ENCODE measurements at places on chromosomes 2 and 18. TPM values are rescaled to one million over a fixed set of nuclear protein-coding genes. Genes with fewer than 3 reads are reported as not detected.

The C1GALT1C1L gene
- 0.34 TPM for total RNA-seq

The DLGAP1 gene
- 0.34 TPM for total RNA-seq

The PLEKHA3 gene
- total RNA-seq, result 2.5 TPM

The ATP6V1C2 gene
- not detected for total RNA-seq

The MBD1 gene
- total RNA-seq, result 62.3 TPM

The BCL11A gene
- under 0.01 TPM for total RNA-seq

The BMP10 gene
- total RNA-seq, result not detected

The ANKRD30B gene
- total RNA-seq, result not detected

The CYP27A1 gene
- 36.0 TPM for total RNA-seq

The CMPK2 gene
- total RNA-seq, result 0.47 TPM

The ADAM23 gene
- 11.1 TPM for total RNA-seq

The LIPG gene
- total RNA-seq, result 0.17 TPM

The NCKAP5 gene
- total RNA-seq, result 1.1 TPM

The SCN1A gene
- total RNA-seq, result 0.09 TPM

The CACNB4 gene
- 1.3 TPM for total RNA-seq

The ZNF892 gene
- 4.4 TPM for total RNA-seq

The SELENOI gene
- total RNA-seq, result 11.0 TPM

The RNF152 gene
- 18.3 TPM for total RNA-seq

The AKAIN1 gene
- not detected for total RNA-seq

The IMPA2 gene
- 5.5 TPM for total RNA-seq

The VSNL1 gene
- 0.47 TPM for total RNA-seq

The SH2D6 gene
- total RNA-seq, result 0.63 TPM

The SERPINB2 gene
- total RNA-seq, result 1.4 TPM

The DSEL gene
- total RNA-seq, result 74.9 TPM

The CYP26B1 gene
- 0.52 TPM for total RNA-seq

The SERPINB10 gene
- total RNA-seq, result not detected

The SCN3A gene
- 0.17 TPM for total RNA-seq

The IFIH1 gene
- 3.2 TPM for total RNA-seq

The ELOA2 gene
- not detected for total RNA-seq

The FAP gene
- 46.5 TPM for total RNA-seq

The LIMS4 gene
- total RNA-seq, result 0.77 TPM

The SP9 gene
- not detected for total RNA-seq

The CCNT2 gene
- total RNA-seq, result 19.1 TPM

The NXPH2 gene
- not detected for total RNA-seq

The TMSB10 gene
- total RNA-seq, result 6,308 TPM

The CPO gene
- 0.17 TPM for total RNA-seq

The IKZF2 gene
- 4.0 TPM for total RNA-seq

The SCN7A gene
- 14.3 TPM for total RNA-seq

The ABCG8 gene
- not detected for total RNA-seq

The NDUFB3 gene
- total RNA-seq, result 146 TPM

The ACTG2 gene
- 0.95 TPM for total RNA-seq

The PTPRN gene
- 7.2 TPM for total RNA-seq

The MROH2A gene
- not detected for total RNA-seq

The DPP4 gene
- 48.4 TPM for total RNA-seq

The HK2 gene
- 20.6 TPM for total RNA-seq

The LONRF2 gene
- total RNA-seq, result under 0.01 TPM

The MC5R gene
- not detected for total RNA-seq

The PSMA8 gene
- not detected for total RNA-seq

The DNAJC5G gene
- not detected for total RNA-seq

The CD28 gene
- not detected for total RNA-seq

The CD8B gene
- total RNA-seq, result not detected

The SPATA3 gene
- not detected for total RNA-seq

The NOSTRIN gene
- total RNA-seq, result 0.09 TPM

The SP140L gene
- total RNA-seq, result 7.3 TPM

The ZNF532 gene
- total RNA-seq, result 29.3 TPM

The GKN2 gene
- total RNA-seq, result not detected

The BCS1L gene
- 36.4 TPM for total RNA-seq

The ADGRF3 gene
- not detected for total RNA-seq

The SNRNP27 gene
- 27.9 TPM for total RNA-seq

Data from bronchial smooth muscle cell (primary cell).